ENCODE measurements at places on chromosomes 4 and X.

DNA sequence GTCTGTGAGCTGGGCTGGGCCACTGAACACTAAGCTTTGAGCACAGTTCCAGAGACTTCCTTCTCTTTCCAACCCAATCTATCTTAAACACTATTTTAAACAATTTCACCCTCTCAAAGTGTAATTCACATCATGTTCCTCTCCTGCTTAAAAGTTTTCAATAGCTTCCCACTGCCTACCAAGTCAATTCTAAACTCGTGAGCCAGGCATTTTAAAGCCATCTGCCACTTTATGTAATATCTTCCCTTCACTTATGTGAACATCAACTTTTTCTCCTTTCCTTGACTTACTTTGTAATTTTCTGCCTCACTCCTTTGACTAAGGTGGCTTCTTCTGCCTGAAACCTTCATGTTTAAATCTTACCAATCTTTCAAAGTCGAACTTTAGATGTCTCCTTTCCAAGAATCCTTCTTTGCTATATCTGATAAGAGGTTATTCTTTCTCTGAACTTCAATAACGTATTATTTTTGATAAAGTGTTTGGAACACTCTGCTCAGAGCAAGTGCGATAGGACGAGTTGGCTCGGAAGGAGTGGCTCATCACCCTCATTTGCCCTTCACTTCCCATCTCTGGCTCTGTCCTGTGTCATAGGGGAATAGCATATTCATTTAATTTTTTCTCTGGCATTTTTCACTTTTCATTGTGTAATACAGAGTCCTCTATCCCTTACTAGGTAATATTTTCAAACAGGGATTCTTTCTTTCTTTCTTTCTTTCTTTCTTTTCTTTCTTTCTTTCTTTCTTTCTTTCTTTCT, 13.0 kb upstream of the SPARCL1 start:
- DNase-seq = no peak

- no peak for DNase-seq
These were observed 958.1 kb upstream of the GRID2 start for GRCh38 chr4:91345632-91346031.

DNA sequence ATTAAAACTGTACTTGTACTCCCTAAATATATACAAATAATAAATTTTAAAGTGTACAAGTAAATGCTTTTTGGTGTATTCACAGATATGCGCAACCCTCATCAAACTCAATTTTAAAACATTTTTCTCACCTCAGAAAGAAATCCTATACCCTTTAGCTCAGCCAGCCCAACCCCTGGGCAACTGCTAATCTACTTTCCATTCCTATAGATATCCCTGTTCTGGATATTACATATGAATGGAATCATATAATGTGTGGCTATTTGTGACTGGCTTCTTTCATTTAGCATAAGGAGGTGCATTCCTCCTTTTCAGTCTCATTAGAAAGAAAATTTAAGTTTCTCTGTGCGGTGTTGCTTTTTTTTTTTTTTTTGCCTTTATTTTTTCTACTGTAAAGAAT, 39.4 kb downstream of the INTU start:
- DNase-seq = no peak

- DNase-seq = no peak
These were observed 17.8 kb upstream of the TLL1 start for GRCh38 chr4:165855191-165855590.

- DNase-seq = no peak
These were observed 7.2 kb downstream of the PRDM8 start for GRCh38 chr4:80204433-80205011.

GRCh38 chr4:20487446-20487845, 212.8 kb upstream of the PACRGL start:
- DNase-seq = no peak

GRCh38 chr4:94412019-94412657, 39.6 kb upstream of the PDLIM5 start:
- DNase-seq = no peak

DNA sequence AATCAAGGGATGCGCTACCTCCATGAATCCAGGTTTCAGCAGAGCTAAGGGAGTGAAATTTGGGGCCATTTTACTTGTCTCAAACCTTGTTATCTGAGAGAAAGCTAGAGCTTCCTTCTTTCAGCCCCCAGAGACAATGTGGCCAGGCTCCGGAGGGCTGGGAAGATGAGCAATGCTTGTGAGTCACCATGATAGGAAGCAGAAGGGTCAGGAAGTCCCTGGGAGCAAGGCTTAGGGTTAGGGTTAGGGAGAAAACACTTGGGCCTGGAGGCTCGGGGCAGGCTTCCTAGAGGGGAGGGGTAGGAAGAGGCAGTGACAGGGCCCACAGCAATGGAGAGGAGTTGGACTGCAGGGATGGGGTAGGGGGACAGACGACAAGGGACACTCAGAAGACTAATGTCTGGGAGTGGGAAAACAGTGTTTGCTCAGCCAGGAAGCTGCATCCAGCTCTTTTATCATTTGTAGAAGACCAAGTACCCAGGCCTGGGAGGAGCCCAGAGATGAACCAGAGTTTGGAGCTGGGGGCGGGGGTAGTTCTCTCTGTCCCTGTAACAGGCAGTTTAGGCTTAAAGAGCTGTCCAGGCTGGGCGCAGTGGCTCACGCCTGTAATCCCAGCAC, 16.4 kb upstream of the PORCN start:
- no peak for DNase-seq

Measured in NCI-H2029 treated with DMSO at 0.1 percent for 48 hours (cell line).